Left lobe of liver (tissue), 2 donors: ENCODE measurements at places on chromosomes 12 and 14. TPM values are rescaled to one million over a fixed set of nuclear protein-coding genes. Genes with fewer than 3 reads are reported as not detected.

The CFAP54 gene
- 0.13 TPM for total RNA-seq

The TMEM19 gene
- 21.5 TPM for total RNA-seq

The CLEC9A gene
- not detected for total RNA-seq

The ERP27 gene
- total RNA-seq = 0.30 TPM

- no peak for DNase-seq
Observed at GRCh38 chr14:35969310-35969709, 143.2 kb downstream of the BRMS1L start.

DNA sequence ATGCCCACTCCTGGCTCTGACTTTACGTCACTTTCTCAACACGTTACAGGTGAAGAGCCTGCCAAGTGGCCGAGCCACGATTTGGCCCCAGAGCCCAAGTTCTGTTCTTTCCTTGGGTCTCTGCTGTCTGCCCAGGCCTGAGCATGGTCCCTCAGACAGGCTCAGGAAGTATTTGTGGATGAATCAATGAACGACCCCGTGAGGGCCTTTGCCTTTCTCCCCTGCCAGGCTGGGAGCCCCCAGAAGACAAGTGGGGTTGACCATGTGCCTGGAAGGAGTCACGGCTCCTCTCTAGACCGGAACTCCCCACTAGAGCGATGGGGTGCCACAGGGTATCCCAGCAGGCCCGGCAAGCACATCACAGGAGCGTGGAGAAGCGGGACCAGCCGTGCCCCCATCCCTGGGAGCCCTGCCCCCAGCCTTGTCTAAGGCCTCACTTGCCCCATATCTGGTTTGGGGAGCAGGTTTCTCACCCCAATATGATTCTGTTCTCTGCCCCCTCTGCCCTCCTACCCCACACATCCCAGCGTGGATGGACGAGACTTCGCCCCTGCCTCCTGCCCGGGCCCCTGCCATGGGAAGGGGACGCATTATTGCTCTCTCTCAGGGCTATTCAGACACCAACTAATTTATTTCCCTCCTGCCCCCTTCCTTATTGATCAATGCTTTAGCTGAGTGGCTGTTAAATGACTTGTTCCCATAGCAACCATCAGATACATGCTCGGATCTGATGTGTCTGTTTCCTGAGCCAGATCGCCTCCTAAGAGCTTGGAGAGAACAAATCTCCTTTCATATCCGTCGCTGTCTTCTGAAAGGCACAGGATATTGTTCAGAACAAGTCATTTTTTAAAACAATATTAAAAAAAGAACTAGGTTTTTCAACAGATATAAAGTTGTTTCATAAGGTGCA lies 69.0 kb downstream of the DIO3 start:
- peak; percentile 30 for DNase-seq

DNA sequence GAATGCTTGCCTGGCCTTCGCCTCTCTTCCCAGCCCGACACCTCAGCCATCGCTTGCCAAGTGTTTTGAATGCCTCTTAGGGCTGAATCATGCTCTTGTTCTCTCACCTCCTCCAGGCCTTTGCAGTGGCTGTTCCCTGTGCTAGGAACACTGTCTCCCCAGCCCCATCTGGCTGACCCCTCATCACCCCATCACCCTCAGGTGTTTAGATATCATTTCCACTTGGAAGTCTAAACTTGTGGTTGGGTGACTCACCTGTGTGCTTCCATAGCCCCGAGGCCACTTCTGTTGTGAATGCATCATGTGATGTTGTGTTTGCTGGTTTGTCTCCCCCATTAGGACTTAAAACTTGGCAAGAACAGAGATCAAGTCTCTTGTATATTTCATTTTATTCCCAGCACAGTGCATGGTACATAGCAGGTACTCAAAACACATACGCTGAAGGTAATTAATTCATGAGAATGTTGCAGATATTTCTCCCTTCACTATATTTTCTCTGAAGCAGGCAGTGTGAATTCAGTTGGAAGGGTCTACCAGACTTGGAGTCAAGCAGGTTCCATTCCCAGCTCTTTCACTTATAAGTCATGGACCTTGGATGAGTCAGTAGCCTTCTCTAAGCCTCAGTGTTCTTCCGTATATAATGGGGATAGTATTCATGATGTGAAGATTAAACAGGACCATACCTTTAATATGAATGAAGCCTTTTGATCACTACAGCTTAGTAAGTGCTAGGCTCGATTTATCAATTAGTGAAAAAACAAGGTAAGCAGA lies 67.8 kb downstream of the HRK start:
- no peak for DNase-seq

DNA sequence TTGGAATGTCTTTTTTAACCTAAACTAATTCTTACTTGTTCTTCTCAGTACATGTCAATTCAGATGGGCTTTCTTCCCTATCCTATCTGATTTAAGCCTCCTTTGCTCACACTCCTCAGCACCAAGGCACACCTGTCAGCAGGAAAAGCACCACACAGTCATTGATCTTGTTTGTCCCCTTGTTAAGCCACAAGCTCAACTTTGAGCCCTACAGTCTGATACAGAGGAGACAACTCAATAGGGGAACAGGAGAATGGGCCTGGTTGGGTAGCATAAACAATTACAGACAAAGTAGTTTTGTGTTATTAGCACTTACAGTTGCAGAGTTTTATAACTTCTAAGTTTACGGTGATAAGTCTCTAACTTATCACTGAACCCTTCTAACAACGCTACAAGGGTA lies 29.5 kb upstream of the SYCP3 start:
- no peak for DNase-seq

DNA sequence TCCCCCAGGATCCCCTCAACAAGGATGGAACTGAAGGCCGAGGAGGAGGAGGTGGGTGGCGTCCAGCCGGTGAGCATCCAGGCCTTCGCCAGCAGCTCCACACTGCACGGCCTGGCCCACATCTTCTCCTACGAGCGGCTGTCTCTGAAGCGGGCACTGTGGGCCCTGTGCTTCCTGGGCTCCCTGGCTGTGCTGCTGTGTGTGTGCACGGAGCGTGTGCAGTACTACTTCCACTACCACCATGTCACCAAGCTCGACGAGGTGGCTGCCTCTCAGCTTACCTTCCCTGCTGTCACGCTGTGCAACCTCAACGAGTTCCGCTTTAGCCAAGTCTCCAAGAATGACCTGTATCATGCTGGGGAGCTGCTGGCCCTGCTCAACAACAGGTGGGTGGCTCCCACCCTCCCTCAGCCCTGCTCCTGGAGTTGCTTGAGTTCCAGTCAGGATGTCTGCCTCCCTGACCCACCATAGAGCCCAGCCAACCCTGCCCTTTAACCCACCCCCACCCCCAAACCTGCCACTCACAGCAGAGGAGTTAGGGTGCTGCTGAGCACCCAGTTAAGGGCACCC lies 1.4 kb downstream of the ASIC1 start:
- no peak for DNase-seq

DNA sequence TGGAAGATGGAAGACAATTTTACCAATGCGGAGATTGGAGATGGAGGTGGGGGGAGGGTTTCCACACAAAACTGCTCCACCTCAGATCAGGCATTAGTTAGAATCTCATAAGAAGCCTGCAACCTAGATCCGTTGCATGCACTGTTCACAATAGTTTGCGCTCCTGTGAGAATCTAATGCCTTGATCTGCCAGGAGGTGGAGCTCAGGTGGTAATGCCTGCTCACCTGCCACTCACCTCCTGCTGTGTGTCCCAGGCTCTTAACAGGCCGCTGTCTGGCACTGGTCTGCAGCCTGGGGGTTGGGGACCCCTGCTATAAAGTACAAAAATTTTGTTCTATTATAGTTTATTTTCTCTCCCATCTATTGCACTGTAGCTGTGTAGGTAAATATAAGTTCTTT lies 84.9 kb upstream of the FOXG1 start:
- DNase-seq = no peak

DNA sequence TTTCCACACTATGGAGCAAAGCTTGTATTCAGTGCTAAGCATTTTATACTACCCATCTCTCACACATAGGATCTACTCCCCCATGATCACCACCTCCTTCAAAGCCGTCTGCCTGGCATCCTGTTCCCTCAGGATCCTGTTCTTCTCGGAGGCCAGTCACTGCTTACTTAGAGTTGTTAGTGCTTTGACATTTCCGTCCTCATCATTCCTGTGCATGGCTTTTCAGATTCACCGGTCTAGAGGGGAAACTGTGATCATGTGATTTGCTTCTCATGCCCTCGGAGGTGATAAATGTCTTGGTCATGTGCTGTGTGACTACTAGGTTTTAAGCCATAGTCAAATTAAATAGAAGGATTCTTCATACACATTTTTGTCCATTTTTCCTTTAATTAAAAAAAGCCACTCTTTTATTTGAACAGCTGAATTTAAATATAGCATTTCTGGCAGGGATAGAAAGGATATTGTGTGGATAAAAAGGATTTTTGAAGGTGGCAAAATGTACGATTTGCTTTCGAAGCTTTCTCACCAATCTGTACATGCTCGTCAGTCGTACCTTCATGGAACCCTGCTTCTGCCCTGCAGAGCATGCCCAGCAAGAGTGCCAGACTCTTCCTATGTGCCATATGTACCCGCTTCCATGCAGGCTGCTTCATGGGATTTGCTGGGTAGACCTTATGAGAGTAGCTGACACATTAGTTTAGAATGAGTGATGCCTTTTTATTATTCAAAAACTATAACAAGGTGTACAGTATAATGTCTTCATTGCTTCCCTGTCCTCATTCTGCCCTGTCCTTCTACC lies 53.3 kb downstream of the BMAL2 start:
- DNase-seq = no peak

- DNase-seq = no peak
Observed at GRCh38 chr12:93766796-93767523, 89.8 kb downstream of the CRADD start.

DNA sequence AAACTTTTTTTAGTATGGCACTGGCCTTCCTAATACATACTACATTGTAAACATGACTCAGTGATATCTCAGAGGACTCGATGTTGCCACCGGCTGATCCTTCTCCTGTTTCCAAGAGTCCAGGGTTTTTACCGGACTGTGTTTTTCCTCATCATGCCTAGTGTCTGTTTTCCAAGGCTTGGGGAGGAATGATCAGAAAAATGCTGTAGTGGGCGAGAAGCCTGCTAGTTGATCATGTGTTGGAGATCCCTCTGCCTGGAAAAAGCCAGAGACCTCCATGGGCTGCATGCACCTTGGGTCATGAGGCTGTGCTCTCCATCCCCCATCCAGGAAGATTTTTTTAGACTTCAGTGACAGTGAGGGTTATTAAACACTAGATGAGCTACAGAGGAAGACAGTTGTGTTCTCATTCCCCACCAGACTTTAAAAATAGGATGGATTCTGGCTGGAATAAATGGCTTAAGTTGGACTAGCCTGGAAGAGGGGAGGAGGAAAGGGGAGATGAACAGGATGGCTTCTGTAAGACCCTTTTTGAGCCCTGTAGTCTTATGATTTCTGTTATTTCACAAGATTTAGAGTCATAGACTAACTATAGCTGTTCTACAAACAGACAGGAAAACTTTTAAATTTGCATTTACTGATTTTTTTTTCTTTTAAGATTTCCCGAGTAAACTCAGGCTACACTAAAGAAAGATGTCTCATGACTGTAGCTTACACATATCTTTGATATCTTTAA lies 145.7 kb downstream of the SAMD4A start:
- no peak for DNase-seq

DNA sequence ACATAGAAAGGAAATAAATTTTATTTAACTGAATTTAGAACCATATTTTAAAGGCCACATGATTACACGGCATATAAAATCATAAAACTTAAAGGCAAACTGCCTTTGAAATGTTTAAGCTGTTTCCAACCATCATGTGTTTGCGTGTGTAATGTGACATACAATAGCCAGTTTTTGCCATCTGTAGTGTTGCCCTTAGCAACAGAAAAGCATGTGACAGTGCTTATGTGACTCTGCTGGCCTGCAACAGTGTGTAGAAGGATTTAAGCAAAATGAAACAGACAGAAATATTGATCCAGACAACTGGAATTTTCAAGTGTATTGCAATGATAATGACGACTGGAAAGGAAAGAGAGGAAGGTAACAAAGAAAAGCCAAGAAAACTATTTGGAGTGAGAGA lies 49.5 kb downstream of the TSPAN19 start:
- DNase-seq = no peak

DNA sequence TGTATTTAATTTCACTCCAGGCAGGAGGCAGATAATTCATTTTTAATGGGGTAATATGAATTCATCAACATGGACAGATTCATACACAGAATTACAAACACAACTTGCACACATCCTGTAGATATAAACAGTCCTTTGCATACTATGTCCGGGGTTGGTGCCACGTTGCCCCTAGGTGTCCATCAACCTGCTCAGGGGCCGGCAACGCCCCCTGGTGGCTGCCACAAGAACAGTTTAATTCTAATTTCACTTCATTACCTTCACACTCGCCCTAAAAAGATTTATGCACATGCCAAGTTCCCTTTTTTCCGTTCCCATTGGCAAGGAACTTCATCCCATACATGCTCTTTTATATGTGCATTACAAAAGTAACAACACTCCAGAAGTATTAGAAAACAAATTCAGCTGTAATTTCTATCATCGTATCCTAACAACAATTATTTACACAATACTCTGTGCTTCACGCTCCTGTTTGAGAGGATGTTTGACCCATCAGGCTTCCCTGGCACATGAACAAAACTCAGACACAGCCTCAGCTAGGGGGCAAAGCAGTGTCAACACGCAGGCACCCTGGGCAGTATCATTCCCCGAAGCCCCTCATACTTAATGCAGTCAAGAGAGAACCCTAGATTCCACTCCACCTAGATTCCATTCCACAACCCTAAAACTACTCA lies 15.5 kb downstream of the MANSC1 start:
- DNase-seq = peak; percentile 66

DNA sequence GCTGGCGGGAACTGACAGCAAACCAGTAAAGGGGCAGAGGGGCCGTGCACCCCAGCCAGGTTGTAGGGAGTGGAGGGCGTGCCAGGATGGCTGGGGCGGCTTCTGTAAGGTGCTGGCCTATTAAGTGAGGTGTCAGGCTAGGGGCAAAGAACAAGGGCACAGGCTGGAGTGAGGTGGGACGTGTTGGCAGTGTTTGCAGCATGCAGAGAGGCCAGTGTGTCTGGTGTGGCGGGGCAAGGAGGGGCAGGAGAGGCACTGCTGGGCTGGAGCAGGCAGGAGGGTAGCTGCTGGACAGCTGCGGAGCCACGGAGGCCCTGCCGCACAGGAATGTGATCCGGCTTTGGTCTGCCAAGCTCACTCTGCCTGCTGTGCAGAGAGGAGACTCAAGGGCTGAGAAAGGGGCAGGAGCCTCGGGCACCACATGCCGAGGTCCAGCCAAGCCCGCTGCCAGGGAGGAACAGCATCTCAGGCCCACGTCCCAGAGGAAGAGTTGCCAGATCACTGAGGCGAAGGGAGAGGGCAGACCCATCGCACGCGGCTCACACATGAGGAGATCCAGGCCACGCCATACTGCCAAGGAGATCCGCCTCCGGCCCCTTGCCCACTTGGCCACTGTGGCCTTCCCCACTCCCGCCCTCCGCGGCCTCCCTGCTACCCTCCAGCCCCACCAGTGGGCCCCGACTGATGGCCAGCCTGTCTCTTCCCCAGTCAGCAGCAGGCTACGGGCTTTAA lies 46.8 kb downstream of the AMN start:
- DNase-seq = no peak

- DNase-seq = no peak
Observed at GRCh38 chr12:113466454-113467141, 5.1 kb downstream of the LHX5 start.

GRCh38 chr12:29883941-29884554 lies 100.3 kb upstream of the TMTC1 start:
- no peak for DNase-seq
